HL-60 (cell line): ENCODE measurements at places on chromosomes 2 and 18.

DNA sequence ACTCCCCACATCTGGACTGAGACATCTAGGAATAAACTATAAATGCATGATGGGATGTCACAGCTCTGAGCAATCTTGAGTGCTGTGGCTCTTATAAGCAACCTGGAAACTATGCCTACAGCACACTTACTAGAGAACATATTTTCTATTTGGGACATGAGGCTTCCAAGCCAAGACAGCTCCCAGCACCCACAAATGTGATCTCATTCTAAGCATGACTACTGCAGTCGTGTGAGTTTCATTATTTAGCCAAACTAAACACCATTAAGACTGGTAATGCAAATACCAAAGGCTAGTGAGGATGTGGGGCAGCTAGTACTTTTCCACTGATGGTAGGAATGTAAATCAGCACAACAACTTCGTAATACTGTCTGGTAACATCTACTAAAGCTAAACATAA lies 72.5 kb downstream of the RTTN start:
- DNase-seq = no peak

DNA sequence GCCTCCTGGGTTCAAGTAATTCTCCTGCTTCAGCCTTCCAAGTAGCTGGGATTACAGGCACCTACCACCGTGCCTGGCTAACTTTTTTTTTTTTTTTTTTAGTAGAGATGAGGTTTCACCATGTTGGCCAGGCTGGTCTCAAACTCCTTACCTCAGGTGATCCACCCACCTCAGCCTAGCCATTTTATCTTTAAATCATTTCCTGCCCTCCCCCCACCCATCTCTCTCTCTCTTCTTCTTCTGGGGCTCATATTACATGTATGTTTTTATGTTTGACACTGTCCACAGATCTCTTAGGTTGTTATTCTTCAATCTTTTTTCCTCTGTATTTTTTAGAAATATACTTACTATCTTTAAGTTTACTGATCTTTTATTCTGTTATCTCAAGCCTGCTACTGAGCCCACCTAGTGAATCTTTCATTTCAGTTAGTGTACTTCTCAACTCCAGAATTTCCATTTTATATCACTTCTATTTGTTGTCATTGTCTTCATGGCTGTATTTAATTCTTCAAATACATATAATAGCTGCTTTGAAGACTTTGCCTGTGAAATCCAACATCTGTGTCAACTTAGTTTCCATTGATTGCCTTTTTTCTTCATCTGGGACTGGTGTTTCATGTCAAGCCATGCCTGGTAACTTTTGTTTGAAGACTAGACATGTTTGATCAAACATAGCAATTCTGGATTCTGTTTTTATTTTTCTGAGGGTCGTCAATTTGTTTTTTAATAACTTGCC lies 16.2 kb downstream of the PLB1 start:
- DNase-seq = no peak

- no peak for DNase-seq
Measured at GRCh38 chr18:52087140-52087539, 252.9 kb upstream of the DCC start.

DNA sequence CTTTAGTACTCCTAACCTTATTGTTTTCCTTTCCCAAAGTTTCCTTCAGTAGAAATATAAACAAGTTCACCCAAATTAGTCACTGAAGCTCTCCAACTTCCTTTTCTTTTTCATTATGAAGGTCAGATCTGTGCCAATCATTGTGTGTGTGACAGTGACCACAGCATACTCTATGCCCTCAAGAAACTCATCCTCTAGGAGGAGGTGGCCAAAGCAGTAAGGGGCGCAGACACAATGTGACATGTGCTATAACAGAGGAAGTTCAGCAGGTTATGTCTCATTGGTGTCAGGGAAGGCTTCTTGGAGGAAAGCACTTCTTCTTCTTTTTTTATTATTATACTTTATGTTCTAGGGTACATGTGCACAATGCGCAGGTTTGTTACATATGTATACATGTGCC lies 60.0 kb upstream of the PSME4 start:
- DNase-seq = no peak

- DNase-seq = no peak
Measured at GRCh38 chr2:165536851-165537499, 67.5 kb downstream of the CSRNP3 start.

DNA sequence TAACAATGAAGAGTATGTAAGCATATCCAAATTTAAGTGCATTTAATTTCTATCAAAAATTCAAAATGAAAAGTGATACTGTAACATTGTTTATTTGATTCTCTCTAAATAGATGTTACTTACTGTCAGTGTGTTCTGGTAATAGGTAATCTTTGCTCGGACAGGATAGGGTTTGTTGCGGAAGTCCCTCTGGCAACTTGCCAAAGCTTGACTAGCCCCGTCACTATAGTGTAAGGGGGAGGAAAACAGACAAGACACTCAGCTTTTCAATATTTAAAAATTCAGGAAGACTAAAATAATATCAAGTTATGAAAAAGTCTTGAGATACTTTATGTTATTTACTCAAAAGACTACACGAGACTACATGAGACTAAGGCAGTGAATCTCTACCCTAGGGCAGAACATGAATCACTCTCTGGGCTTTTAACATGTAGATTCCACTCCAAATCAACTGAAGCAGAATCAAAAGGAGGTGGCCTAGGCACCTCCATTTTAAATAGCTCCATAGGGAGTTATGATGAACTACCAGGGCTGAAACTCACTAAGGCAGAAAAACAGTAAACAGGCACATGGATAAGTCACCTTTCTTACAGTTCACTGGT lies 5.9 kb downstream of the LMAN1 start:
- DNase-seq = no peak

- no peak for DNase-seq
Measured at GRCh38 chr18:37663446-37663845, 97.8 kb upstream of the CELF4 start.
